ENCODE measurements at places on chromosomes 13 and 19.

- DNase-seq, result no peak
These were observed 1.7 kb downstream of the ATP13A1 start for GRCh38 chr19:19661675-19662251.

DNA sequence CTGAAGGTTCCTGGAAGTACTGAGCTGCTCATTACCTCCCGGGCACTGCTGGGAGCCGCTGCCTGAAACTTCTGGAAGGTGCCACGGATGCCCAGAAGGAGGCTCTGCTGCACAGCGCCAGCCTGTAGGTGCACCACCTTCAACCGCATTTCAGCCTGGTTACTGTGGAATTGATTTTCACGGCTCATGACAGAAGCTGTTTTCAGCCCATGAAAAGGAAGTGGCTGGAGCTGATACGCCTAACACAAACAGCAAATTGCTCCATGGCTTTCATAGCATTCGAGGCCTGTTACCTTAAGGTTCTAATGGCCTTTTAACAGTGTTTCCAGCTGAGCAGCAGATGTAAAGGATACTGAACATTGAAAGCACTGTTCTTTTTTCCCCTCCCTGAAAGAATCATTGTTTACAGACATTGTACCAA, 22.0 kb downstream of the GPC6 start:
- DNase-seq, result no peak

DNA sequence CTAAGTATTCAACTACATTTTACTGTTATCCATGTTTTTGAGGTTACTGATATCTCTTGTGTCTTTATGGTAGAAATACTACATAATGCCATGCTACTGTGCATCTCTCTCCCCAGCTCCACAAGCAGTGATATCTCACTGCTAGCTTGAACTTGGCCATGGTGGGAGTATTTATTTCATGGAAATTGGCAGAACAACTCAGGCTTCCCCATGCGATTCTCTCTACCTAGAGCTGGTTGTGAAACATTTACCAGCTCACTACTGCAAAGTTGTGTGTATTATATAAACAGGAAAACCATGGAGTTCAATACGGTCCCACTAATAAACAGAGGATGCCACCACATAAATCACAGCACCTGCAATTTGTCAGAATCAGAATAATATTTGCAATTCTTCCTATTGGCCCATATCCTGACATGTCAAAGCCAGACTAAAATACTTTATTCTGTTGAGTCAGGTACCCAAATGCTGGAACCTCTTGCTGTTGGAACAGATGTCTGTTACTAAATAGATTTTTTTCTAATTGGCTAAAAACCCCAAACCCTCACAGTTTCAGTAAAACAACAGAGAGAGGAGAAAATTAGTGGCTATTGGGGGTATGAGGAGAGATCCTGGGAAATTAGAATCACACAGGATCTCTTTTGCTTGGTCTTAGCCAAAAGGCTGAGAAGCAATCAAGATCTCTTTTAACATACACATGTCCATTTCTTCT, 91.4 kb upstream of the SLC10A2 start:
- DNase-seq, result no peak

- no peak for DNase-seq
These were observed 20.6 kb upstream of the GTF3A start for GRCh38 chr13:27403727-27404385.

DNA sequence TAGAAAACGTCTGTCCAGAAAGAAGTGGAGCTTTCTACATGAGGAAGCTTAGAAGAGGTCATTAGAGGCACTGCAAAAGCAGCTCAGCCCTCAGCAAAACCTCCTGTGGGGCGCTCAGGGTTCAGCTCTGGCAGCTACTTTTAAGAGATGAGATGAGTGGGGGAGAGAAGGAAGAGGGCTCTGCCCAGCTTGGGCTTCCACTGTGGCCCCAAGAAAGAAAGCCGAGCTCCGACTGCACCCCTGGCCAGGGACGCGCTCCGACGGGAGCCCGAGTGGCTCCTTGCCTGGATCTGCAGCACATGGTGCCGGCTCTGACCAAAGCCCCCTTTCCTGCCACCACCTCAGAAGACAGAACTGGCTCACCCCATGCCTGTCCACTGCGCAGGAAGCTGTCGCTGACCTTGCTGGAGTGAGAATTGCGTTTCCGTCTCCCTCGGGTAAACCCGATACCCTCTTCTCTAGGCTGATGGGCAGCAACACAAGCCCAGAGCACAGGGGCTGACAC, 36.4 kb downstream of the NAXD start:
- no peak for DNase-seq

GRCh38 chr13:98979012-98979660, 1.3 kb upstream of the DOCK9 start:
- DNase-seq, result no peak
